ENCODE measurements at places on chromosomes 3 and 15. TPM values are rescaled to one million over a fixed set of nuclear protein-coding genes. Genes with fewer than 3 reads are reported as not detected.

DNA sequence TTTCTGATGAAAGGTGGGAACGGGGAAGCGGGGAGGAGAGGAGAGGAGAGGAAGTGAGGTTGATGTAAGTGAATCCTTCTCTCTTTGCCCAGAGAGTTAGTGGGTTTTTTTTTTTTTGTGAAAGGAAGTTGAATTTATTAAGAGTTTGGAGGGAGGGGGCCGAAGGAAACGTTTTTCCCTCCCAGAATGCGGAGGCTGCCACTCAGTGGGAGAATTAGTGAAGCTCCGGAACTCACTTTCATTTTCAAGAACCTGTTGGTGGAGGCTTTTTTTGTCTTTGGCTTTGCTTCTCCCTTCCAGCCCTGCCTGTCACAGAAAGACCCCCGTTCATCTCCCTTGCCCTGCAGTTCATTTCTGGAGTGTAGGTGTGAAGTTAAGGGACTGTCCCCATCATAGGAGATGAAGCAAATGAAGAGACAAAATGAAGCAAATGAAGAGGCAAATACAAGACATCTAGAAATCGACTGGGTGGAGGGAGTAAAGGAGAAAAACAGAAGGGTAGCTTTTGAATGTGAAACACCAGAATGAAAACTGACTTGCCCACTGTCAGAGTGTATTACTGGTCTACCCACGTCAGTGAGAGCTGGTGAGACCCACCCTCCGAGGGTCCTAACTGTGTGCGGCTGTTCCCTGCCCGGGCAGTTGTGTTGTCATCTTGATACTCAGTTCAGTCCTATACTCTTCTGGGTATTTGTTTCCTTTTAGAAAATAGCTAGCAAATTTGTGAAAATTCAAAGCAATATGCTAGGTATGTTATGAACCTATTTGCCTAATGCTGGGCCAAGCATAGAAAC, 91.5 kb downstream of the ITPR1 start:
- H3K4me1 ChIP-seq = peaks cover 10% of the 10 kb centered on the region
- H3K36me3 ChIP-seq = no peaks in the 10 kb centered on the region
- H3K27ac ChIP-seq = no peak overlapping the region
- no peak overlapping the region for H3K4me3 ChIP-seq

The PPM1L gene
- 7.9 TPM for total RNA-seq

GRCh38 chr15:89836267-89837133, 21.8 kb upstream of the ANPEP start:
- no peaks in the 10 kb centered on the region for H3K27me3 ChIP-seq
- DNase-seq = no peak
- H3K4me3 ChIP-seq = no peak overlapping the region
- no peak overlapping the region for H3K27ac ChIP-seq

DNA sequence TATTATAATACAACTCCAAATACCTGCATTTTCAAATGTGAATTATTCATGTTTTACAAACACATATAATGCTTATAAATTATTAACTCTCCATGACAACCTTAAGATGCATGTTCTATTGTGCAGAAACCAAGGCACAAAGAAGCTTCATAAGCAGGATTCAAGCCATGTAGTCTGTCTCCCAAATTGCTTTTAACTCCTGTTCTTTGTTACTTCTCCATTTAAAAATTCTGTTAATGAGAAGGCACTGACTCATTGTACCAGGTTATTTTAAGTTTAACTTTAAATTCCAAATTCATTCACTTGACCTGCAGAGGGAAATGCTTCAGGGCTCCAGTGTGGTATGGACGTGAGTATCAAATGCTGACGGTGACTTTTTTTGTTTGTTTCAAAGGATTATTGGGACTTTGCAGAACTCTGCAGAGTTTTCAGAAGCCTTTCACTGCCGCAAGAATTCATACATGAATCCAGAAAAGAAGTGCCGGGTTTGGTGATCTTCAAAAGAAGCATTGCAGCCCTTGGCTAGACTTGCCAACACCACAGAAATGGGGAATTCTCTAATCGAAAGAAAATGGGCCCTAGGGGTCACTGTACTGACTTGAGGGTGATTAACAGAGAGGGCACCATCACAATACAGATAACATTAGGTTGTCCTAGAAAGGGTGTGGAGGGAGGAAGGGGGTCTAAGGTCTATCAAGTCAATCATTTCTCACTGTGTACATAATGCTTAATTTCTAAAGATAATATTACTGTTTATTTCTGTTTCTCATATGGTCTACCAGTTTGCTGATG, 100.0 kb downstream of the MME start:
- H3K27me3 ChIP-seq = no peaks in the 10 kb centered on the region
- H3K36me3 ChIP-seq = peaks cover 8% of the 10 kb centered on the region
- no peak for DNase-seq
- no peak overlapping the region for H3K4me3 ChIP-seq

- no peaks in the 10 kb centered on the region for H3K4me1 ChIP-seq
- H3K27ac ChIP-seq = no peak overlapping the region
- no peak for DNase-seq
- no peak overlapping the region for H3K4me3 ChIP-seq
- H3K27me3 ChIP-seq = no peaks in the 10 kb centered on the region
- peaks cover 19% of the 10 kb centered on the region for H3K36me3 ChIP-seq
Measured at GRCh38 chr3:131387796-131388489, 6.4 kb downstream of the NUDT16 start.

- no peak for DNase-seq
- no peak overlapping the region for H3K27ac ChIP-seq
- no peaks in the 10 kb centered on the region for H3K4me1 ChIP-seq
- no peaks in the 10 kb centered on the region for H3K36me3 ChIP-seq
- no peak overlapping the region for H3K4me3 ChIP-seq
Measured at GRCh38 chr3:126952983-126953660, 29.8 kb upstream of the PLXNA1 start.

The EFHB gene
- 1.6 TPM for total RNA-seq

GRCh38 chr3:159482994-159483367, 505.7 kb upstream of the IL12A start:
- H3K27ac ChIP-seq = no peak overlapping the region
- no peaks in the 10 kb centered on the region for H3K36me3 ChIP-seq
- DNase-seq = no peak
- H3K4me1 ChIP-seq = peaks cover 3% of the 10 kb centered on the region

The PARL gene
- total RNA-seq = 95.5 TPM

The APPL1 gene
- total RNA-seq = 38.2 TPM

DNA sequence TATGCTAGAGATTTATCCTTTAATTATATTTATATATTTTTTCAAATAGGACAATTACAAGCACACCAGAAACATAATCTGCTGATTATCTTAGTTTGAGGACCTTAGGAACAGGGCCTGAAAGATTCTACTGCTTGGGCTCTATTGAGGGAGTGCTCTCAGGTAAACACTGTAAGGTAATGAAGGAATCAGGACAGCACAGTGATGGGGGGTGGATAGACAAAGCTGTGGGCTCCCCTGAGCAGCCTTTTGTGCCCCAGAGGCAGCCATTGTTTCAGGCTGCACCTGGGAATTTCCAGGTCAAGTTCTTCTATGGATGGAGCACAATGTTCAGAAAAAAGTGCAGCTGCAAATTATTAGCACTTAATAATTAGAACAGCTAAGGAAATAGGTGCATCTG, 848.0 kb upstream of the CADM2 start:
- no peak for DNase-seq
- H3K4me3 ChIP-seq = no peak overlapping the region
- H3K27me3 ChIP-seq = no peaks in the 10 kb centered on the region
- no peak overlapping the region for H3K27ac ChIP-seq
- peaks cover 4% of the 10 kb centered on the region for H3K36me3 ChIP-seq

The NR1I2 gene
- total RNA-seq = not detected

Measured in H9 (cell line).